ENCODE measurements at places on chromosomes 1 and 21.

DNA sequence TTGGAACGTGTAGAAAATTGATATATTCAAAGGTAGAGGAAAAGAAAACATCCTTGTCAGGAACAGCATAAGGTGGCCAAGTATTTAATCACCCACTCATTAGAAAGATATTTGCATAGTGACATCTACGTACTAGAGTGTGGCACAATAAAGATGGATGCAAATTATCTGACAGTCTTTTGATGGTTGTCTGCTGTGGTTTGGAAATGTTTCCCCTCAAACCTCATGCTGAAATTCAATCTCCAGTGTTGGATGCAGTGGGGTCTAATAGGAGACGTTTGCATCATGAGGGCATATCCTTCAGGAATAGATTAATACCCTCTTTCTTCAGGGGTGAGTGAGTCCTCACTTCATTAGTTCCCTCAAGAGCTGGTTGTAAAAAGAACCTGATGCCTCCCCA is 34.1 kb upstream of the RUNX1 start:
- DNase-seq: no peak

DNA sequence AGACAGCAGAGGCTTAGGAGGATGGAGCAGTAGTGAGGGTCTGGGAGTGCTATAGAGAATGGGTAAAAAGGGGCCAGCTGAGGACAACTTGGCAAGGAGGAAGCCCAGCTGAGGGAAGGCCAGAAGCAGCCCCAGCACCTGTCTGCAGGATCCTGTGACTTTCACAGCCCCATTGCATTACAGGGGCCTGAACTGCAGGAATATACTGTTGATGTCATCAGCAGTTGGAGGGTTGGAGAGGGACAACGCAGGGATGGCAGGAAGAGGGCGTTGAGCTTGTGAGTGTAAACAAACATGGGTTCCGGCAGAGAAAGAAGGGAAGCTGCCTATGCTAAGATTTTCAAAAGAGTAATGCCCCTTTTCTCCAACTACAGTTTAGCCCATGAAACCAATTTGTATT is 628.5 kb downstream of the SMYD3 start:
- DNase-seq: no peak

DNA sequence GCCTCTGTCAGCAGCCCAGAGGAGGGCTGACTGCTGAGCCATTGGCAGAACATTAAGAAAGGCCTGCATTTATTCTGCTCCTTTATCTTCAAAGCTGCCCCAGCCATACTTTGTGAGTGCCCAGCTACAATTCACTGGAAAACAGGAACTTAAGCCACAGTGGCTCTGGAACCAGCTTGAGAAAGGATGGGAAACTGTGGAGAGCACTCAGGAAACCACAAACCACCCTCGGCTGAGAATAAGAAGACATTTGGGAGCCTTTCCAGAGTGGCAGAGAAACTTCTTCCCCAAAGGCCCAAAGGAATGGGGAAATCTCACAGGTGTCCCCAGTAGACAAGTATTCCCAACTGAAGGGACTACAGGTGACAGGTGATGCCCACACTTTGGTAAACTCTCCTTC is 1.8 kb downstream of the LAMB3 start:
- no peak for DNase-seq

DNA sequence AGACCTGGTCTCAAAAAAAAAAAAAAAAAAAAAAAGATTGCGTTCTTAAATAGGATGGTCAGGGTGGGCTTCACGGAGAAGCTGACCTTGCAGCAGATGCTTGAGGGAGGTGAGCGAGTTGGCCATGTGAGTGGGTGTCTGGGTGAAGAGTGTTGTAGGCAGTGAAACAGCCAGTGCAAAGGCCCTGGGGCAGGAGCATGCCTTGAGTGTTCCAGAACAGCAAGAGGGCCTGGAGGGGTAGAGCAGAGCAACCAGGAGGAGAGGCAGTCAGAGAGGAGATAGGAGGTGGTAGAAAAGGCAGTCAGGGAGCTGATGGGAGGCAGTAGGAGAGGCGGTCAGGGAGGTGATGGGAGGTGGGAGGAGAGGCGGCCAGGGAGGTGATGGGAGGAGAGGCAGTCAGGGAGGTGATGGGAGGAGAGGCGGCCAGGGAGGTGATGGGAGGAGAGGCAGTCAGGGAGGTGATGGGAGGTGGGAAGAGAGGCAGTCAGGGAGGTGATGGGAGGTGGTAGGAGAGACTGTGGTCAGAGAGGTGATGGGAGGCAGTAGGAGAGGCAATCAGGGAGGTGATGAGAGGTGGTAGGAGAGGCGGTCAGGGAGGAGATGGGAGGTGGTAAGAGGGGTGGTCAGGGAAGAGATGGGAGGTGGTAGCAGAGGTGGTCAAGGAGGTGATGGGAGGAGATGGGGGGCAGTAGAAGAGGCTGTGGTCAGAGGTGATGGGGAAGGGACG is 20.2 kb upstream of the PADI6 start:
- DNase-seq: no peak

DNA sequence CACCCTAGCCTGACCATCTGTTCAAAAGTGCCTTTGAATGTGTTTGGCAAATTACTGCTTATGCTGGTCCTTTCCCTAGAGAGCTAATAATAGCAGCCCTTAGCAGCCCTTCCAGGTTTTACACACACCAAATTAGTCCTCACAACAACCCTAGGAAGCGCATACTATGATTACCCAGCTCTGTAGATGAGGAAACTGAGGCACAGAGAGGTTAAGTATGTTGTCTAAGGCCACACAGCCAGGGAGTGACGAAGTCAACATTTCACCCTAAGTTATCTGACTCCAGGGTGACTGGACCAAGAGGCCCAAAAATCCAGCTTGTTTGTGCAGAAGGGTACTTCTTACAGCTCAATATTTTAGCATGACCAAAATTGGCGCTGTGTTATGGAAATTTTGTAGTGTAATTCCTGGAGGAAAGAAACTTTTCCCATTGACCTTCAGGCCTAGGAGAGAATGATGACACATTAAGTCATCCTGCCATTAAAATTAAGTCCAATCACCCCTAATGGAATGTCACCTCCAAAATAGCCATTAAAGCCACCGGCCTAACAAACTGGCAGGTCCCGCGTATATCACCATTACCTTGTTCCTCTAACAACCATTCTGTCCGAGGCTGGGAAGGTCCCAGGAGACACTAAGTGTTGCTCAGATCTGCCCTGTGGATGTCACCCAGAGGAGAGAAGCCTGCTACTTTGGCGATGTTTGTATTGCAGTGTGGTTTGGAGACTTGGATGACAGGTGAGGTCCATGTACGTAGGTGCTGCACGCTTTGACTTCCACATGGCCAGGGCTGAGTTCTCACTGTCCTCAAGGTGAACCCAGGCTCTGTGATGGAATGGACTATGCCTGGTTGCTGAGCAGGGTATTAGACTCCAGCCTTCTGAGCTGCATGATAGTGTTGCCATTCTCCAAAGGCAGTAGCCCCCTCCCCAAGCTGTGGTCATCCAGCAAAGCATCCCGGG is 258.3 kb downstream of the TOMM20 start:
- DNase-seq: no peak

DNA sequence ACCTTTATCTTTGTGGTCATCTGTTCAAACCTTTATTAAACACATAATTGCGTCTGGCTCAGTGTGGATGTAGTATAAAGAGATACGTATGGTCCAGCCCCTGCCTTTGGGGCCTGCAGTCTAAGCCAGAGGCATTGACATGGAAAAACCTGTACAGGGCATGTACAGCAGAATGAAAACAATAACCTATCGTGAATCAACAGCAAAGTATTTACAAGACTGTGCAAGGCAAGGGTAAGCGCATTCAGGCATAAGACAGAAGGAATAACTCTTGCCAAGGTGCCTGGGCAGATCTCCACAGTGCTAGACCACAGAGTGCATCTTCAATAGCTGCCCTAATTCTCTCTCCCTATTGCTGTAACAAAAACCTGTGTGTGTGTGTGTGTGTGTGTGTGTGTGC is 35.5 kb downstream of the KIRREL1 start:
- no peak for DNase-seq

- DNase-seq: no peak
These were observed 51.0 kb downstream of the DMRTB1 start for GRCh38 chr1:53510215-53510614.

- DNase-seq: no peak
These were observed 62.8 kb downstream of the CNST start for GRCh38 chr1:246629030-246629429.

DNA sequence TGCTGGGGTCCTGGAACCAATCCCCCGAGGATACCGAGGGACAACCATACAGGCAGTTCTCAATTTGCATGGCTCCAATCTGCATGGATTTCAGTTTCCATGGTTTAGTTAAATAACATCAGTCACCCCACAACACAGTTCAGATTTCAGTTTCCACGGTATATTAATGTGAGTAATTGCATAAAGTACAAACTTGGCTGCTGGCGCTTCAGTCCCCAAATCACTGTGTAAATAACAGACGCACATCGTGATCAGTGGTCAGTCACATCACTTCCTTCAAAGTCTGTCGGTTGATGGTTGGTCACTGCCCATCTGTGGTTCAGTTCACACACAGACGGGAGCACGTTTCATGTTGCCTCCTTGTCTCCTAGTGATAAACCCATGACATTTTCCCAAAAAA is 66.4 kb upstream of the LPGAT1 start:
- no peak for DNase-seq

Measured in stimulated activated CD4-positive, alpha-beta T cell treated with anti-CD3 and anti-CD28 coated beads, Interleukin-4, amount 100 ng/mL, for 1 hour (primary cell).